Stimulated activated memory B cell treated with anti-CD40 and anti-IgM and Interleukin-4, amounts not matched to agents 10 μg/mL and 1 μg/mL and 100 μg/mL, for 72 hours (primary cell): ENCODE measurements at places on chromosomes 3 and 15.

- no peak for ATAC-seq
Measured at GRCh38 chr3:185677146-185677829, 91.2 kb downstream of the SENP2 start.

DNA sequence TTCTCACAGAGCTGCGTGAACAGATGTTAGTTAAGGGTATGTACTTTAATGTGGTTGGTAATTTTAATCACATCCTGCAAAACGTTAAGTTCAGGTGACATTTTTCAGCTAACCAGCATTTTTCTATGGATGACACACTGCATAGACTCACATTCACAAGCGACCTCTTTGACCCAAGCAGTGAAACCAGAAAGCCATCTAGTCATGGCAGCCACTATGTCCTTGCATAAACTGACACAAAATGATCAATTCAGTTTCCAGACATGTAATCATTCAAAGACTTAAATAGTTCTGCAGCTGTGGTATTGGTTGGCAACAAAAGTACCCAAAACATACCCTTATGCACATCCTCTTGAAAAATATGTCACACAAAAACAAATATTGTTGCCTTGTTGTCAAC is 7.4 kb upstream of the CAPN7 start:
- ATAC-seq = no peak

DNA sequence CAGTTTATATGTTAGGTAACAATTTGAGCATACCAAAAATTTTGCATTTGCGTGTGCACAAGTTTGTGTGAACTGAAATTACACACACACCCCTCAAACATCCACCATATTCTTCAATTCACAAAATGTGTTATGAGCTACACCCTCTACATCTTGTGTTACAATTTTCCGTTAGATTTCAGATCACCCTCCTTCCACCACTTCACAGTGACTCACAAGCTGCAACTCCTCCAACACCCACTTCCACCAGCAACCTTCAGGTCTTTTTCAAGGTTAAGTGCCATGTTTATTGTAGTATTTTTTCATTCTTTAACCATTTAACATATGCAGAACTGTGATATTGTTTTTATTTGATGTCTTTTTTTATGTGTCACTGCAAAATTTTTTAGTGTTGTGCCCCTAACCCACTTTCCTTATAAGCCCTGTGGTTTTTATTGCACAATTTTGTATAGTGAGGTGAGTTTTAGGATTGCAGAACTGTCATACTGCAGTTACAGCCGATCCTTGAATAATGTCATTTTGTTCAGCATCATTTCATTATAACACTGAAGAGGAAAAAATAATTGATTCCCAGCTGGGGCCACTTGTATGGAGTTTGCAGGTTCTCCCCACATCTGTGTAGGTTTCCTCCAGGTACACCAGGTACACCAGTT is 148.9 kb downstream of the PLCL2 start:
- ATAC-seq = no peak

GRCh38 chr3:11477407-11477911 is 166.3 kb downstream of the VGLL4 start:
- no peak for ATAC-seq

DNA sequence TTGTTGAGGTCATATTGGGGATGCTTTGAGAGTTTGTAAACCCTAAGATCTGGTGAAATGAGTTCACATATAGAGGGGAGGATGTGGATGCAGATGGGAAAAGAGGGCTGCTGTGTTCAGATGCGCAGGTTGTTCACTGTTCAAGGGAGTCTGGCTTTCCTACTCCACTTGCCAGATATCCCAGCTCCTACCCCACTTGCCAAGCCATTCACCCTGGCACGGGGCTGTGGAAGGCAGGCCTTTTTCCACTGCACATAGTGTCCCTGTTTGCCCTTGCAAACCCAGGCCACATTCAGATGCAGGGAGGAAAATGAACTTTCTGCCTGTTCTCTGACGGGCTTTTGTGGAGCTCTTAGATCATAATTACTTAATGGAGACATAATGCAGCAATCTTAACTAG is 29.0 kb downstream of the CRABP1 start:
- ATAC-seq = no peak

GRCh38 chr15:64029633-64030032 is 16.7 kb downstream of the DAPK2 start:
- no peak for ATAC-seq

GRCh38 chr3:125017406-125017805 is 38.4 kb downstream of the HEG1 start:
- ATAC-seq = no peak

- ATAC-seq = no peak
Measured at GRCh38 chr3:45272828-45273470, 46.9 kb upstream of the TMEM158 start.

- no peak for ATAC-seq
Measured at GRCh38 chr3:63849175-63849574, 14.4 kb downstream of the THOC7 start.

DNA sequence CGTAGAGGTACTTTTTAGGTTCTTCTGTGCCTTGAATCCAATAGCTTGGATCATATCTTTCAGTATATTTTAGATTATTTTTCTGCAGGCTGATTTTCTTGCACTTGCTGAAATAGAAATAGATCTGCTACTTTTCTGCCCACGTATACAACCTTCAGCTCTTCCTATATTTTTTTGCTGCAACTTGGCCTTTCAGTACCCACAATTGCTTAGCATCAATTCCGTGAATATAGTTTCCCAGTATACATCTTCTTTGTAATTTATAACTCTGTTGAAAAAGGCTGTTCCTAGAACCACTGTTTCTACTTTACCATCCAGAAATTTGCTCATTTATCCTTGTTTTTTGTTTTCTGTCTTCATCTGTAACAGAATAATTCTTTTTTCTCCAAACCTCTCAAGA is 36.2 kb downstream of the GTF2E1 start:
- ATAC-seq = no peak

- ATAC-seq = no peak
Measured at GRCh38 chr3:154182975-154183374, 61.8 kb downstream of the ARHGEF26 start.

DNA sequence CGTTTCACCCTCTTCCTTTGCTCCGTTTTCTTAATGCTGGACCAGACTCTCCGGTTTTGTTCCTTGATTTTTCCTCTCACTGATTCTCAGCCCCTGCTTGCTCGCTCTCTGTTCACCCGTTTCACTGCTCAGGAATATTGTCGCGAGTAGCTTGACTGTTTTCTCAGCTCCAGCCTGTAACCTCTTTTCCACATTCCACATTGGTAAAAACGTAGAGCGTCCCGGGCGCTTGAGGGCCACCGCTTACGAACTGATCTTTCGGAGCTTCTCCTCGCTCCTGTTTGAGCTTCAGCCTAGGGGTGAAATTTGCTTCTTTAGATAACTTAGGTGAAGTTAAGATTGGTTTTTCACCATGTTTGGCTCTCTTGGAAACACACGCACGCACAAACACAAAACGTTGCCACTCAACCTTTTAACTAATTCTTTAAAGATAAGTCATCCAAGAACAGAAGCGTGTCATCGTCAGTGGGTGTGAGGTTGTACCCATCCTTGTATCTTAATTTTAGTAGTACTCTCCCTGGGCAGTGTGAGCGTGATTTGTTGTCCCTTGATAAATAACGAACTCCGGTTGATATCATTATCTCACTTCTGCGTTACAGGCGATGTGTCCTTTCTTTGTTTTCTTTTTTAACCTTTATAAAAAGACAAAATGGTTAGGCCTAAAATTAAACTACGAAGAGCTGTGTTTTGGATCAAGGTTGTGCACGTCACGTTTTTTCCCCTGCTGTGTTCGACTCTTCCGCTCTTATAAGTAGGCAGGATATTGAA is 1.0 kb downstream of the PAK2 start:
- no peak for ATAC-seq

- no peak for ATAC-seq
Measured at GRCh38 chr3:174342941-174343501, 516.1 kb upstream of the NAALADL2 start.

DNA sequence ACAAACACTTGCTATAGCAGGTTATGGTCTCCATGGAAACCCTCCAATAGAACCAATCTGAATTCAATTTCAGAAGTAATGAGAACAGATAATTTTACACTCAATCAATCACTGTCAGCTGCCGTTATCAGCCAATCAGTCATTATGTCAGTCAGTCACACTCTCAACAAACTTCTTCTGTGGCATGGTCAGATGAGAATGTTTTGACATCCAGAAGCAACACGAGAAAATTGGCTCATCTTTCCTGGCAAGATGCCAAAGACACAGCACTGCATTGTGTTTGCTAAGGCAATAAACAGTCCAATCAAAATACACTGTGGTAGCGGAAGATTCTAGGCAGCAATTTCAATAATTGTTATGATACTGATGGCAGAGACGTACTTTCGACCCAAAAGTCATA is 190.7 kb downstream of the RORA start:
- ATAC-seq = no peak

DNA sequence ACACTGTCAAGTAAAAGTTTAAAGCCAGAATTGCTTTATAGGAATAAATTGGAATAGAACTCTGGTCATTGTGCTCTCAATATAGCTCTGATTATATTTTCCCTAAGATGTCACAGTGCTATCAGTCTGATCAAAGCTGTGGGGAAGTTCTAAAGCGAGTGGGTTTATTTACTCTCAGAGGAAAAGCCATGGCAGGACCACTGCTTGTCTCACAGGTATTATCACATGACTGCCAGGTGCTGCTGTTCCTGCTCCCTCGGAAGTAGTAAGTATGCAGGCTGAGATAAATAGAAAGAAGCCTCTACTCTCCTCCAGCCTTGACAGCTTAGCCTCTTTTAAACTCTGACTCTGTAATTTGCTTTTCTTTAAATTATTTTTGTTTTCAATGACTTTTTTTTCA is 49.1 kb upstream of the UTS2B start:
- ATAC-seq = no peak

GRCh38 chr3:51338632-51339031 is 46.5 kb upstream of the MANF start:
- no peak for ATAC-seq

DNA sequence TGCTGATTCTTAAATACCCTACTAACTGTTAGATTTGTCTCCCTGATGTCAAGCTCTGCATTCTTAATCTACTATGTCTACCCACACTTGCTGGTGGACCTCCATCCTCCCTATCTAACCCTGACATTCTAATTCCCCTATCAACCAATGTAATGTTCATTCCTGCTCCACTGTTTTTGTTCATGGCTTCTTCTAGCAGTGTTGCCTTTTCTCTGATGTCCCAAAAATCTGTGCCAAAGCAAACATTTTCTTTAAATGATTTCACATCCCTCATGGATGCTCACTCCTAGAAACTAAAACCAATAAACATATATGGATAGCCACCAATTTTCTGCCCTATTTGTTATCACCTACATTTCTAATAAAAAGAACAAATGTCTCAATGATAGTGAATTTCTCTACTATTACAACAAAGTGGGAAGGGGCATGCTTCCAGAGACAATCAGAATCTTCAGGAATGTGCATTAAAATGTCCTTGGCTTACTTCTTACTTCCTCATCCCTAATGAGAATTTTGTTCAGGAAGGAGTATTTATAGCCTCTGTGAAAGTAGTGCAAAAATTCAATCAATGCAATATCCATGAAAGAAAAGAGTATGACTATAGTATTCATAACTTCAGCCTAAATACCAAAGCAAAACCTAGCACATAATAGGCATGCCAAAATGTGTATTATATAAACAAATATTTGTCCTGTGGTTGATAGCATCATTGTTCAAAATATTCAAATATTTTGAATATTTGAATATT is 273.3 kb downstream of the ZNF385D start:
- no peak for ATAC-seq

DNA sequence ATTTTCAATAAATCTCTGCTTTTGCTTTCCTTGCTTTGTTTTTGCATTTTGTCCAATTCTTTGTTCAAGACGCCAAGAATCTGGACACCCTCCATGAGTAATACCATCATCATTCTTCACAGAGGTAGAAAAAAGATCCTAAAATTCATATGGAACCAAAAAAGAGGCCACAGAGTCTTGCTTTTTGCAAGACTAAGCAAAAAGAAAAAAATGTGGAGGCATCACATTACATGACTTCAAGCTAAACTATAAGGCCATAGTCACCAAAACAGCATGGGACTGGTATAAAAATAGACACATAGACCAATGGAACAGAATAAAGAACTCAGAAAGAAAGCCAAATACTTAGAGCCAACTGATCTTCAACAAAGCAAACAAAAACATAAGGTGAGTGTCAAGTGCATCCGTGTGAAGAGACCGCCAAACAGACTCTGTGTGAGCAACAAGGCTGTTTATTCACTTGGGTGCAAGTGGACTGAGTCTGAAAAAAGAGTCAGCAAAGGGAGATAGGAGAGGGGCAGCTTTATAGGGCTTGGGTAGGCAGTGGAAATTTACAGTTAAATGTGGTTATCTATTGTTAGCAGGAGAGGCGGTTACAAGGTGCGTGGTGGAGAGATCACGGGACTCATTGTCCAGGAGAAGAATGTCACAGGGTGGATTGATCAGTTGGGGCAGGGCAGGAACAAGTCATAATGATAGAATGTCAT is 10.9 kb downstream of the STRIT1 start:
- ATAC-seq = no peak

DNA sequence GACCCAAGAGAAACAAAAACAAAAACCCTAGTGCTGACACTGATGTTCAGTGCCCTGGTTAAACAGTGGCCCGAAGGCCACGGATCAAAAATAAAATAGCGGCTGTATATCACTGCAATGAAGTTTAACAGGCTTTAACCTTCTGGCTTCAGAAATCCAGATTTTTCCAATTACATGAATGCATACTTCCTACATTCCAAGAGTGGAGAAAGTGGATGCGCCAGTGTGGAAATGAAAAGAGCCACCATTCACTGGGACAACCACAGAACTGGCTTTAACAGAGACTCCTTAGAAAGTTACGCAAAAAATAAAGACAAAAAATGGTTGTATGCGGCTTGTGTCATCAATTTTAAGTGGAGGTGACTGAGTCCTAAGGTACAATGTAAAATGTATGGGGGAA is 522.2 kb downstream of the FHIT start:
- ATAC-seq = no peak

DNA sequence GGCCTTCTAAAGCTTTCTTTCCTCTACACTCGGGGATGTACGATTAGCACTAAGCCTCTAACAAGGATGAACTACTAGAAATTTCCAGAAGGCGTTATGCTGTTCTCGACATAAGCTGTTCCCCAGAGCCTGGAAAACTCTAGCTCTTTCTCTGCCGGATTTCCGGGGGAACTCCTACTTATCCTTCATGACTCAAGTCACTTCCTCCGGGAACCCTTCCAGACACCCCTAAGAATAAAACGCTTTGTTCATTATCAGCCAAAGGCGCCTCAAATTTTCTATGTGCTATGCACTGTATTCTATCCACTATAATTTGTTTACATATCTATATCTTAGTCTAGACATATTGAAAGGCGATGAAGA is 455 bp upstream of the SNAP23 start:
- no peak for ATAC-seq

DNA sequence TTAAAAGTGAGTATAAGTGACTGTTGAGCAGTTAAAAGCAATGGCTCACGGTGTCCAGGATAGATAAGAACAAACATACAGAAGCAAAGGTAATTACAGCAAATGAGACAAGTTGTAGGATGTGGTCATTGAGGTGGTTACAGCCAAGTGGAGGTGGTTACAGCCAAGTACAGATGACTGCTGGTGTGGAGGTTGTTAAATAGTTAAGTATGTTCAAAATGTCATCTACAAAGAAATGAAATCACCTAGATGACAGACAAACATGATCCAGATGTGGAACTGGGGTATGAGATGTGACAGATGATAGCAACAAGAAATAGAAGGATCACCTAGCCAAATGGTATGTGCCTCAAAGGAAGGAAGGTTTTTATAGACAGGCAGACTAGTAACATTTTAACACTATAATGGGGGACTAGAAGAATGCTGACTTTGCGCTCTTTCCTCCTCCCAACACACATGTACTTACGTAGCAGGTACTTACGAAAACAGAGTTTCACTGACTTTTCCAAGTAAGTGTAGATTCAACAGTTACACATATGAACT is 6.8 kb upstream of the ANKRD28 start:
- ATAC-seq = no peak
